ENCODE measurements at places on chromosomes 3 and 15.

DNA sequence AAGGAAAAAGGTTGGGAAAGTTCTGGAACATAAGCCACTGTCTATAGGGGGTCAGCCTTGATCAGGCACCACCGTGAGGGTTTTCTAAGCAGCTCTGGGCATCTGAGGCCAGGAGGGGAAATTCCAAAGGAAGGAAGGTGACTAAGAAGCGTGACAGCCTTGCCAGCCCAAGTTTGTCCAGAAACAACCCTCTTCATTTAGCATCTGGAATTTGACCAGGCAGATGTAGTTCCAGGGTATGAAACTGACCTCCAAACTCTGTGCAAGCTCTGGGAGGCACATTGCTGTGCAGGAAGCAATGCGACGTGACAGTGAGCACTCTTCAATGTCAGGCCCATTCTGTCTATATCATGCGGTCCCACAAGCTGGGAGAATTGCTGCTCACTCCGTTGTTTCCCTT, 85.4 kb upstream of the TPM1 start:
- DNase-seq = no peak

DNA sequence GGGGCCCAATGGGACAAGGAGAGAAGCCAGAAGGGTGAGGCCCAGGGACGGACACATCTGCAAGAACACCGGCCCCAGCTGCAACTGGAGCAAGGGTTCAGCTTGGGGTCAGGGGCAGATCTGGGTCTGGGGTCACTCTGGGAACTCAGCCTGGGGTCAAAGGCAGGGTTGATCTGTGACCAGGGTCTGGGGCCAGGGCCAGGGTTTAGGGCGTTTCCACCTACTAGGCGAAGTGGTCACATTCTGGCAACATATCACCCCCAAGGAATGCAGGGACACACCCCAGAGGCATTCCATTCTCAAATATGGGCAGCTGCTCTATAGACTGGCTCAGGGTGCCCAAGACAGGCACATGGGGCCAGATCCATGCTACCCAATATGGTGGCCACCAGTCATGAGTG, 9.0 kb downstream of the UROC1 start:
- no peak for DNase-seq

- DNase-seq = peak; percentile 41
Observed at GRCh38 chr15:83164771-83165404, 42.7 kb downstream of the HDGFL3 start.

DNA sequence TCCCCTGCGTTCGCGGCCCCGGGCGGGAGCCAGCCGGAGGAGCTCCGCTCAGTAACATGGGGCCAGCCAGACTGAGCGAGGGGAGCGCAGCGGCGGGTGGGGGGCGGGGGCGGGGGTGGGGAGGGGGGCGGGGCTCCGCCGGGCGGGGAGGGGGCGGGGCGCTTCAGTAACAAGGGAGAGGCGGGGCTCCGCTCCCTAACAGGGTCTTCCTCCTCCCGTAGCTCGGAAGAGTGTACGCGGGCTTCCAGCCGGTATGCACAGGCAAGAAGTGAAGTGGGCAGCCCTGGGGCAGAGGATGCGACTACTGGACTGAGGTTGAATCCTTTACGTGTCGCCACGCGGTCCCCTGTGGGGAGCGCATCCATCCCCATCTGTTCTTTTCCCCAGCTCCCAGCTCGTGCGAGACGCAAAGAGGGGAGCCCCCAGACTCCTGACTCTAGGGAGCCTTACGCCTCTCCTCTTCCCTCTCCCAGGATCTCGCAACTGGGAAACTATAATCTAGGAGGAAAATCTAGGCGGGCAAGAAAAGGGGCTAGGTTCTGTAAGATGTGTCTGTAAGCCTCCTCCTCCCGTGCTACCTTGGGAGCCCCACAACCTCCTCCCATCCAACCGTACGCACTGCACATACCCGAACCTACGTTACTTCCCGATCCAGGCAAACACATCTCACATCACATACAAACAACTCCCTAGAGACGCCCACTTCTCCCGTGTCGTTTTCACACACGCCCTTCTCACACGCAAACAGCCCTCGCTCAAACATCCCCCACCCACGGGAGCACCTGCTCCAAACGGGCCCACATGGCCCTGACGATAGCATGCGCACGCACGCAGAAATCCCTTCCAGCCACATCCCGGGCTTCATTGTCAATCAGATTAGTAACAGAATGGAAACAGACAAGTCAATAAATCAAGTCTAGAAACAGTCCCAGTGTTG, at the start of gene SHF:
Gene SHF (minus strand): TSS at position 73 of the 937 bp plus-strand sequence. CDS start 15 bp downstream, at position 58.
- DNase-seq = peak; percentile 43

- no peak for DNase-seq
Observed at GRCh38 chr3:172853921-172854666, 103.6 kb downstream of the ECT2 start.

DNA sequence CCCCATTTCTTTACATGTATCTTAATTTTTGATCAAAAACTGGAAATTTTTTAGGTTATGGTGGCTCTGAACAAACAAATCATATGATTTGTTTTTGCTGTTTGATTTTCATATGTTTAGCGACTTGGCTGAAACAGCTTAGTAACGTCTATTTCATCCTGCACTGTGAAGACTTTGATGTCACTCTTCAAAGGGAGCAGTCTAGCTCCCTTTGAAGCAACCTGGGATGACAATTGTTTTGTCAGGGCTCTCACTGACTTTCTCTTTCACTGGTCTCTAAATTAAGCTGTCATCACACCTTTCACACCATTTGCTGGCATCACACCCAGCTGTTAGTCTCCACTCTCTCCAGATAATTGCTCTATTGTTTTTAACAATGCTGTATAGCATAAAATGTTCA, 896.9 kb downstream of the IGSF11 start:
- DNase-seq = no peak

GRCh38 chr15:62346168-62346567, 181.1 kb upstream of the C2CD4B start:
- DNase-seq = no peak

GRCh38 chr3:61111825-61112224, 139.4 kb downstream of the FHIT start:
- peak; percentile 71 for DNase-seq

DNA sequence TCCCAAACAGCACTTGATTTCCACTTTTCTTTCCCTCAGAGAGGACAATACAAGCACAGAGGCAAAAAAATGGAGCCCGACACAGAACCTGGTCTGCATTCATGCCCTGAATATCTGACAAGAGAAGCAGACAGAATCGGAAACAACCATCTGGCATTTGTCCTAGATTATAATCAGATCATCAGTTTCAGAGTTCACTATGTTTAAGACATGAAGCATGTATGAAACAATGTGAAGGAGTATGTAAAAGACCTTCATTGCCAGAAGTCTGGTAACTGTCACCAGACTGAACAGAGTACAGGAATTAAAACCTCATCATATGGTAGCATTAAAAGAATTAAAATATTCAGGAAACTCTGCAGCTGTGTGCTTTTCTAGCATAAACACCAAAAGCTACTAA, 65.0 kb downstream of the SETD2 start:
- DNase-seq = no peak

- no peak for DNase-seq
Observed at GRCh38 chr3:191356631-191357439, 26.5 kb upstream of the UTS2B start.

DNA sequence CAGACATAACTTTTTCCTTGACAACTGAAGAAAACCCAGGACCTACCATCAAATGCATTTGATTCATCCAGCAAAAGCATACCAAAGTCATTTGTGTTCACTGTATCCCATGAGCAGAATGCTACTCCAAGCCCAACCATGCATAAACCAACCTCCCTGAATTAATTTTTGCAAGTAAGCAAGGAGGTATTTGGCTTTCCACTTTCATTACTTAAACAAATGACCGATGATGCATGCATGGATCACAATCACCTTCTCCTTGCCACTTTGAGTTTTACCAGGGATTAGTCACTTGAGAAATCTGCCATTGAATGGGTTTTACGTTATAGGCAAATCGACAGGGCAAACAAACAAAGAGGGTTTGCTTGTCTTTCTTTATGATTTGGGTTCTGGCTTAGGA, 214.8 kb downstream of the FMN1 start:
- DNase-seq = no peak

GRCh38 chr15:93029214-93029835, 59.7 kb downstream of the RGMA start:
- no peak for DNase-seq

DNA sequence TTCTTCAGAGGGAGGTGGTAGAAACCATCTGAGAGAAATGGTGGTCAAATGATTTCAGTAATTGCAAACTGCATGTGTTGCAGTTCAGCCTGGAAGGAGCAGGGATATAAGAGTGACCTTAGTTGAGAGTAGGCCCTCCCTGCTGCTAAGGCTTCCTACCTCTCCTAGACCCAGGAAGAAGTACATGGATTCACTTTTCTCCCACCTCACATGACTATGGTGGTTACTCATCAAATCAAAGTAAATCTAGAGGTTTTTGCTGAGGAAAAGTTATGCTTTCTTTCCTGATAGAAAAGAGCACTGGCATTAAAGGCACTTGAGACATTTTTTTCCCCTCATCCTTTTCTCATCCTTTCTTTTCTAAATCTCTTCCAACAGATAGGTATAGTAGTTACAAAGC, 43.2 kb upstream of the LEKR1 start:
- DNase-seq = no peak

GRCh38 chr3:24494618-24495325, at the start of gene THRB:
Gene THRB, minus strand, starts transcription at chr3:24494850.
- DNase-seq = peak; percentile 21

DNA sequence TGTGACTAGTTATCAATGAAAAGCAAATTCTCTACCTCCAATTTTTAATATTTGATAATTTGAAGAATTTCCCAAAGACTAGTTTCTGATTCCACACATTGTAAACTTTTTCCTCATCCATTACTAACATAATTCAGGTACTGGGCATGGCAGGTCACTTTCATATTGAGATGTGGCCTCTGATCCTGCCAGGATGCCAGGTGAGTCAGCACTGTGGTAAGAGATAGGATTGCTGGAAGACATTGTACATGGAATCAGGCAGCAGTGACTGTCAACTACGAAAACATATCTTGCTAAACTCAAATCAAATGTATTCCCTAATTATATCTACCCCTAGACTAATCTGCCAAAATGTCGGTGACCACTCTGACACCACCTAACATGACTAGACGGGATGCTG, 33.2 kb upstream of the POU1F1 start:
- DNase-seq = no peak

DNA sequence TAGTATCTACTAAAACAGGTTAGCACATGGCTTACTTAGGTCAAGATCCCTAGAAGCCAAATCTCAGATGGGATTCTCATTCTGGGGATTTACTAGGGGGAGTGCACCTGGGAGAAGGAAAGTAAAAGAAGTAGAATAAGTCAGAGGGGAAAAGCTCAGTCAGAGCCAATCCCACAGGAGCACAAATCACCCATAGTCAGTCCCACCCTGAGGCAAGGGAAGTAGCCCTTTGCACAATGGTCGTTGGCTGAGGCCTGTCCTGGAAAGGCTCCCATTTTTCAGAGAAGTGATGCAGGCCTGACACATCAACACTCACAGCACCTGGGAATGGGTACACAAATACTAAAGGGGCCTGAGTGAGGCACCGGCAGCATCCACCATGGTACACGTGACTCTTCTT, 39.8 kb downstream of the SST start:
- no peak for DNase-seq

GRCh38 chr3:15500107-15500724, 21.3 kb downstream of the COLQ start:
- DNase-seq = peak; percentile 32

DNA sequence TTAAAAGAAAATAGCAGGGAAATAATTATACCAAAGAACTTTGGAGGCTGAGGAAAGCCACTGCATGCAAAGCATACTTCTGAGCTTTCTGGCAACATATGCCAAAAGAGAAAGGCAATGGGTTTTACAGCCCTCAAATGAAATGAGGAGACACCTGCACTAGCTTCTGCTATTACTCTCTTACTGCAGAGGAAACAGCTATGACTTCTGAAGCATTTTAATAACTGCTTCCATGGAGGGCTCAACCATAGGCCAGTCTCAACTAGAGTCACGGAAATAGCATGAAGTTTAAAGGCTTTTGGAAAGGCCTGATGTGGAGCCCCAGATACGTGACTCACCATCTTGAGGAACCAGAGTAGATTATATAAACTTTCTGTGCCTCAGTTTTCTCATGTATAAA, 114.8 kb downstream of the OXNAD1 start:
- no peak for DNase-seq

- DNase-seq = no peak
Observed at GRCh38 chr15:77905301-77905920, 172.1 kb downstream of the TBC1D2B start.

Measured in GM12865 (cell line).